RWPE1 (cell line): ENCODE measurements at places on chromosomes 7 and 10.
A peak's percentile ranks its signal among the peaks of the same experiment; 100 is the strongest.

DNA sequence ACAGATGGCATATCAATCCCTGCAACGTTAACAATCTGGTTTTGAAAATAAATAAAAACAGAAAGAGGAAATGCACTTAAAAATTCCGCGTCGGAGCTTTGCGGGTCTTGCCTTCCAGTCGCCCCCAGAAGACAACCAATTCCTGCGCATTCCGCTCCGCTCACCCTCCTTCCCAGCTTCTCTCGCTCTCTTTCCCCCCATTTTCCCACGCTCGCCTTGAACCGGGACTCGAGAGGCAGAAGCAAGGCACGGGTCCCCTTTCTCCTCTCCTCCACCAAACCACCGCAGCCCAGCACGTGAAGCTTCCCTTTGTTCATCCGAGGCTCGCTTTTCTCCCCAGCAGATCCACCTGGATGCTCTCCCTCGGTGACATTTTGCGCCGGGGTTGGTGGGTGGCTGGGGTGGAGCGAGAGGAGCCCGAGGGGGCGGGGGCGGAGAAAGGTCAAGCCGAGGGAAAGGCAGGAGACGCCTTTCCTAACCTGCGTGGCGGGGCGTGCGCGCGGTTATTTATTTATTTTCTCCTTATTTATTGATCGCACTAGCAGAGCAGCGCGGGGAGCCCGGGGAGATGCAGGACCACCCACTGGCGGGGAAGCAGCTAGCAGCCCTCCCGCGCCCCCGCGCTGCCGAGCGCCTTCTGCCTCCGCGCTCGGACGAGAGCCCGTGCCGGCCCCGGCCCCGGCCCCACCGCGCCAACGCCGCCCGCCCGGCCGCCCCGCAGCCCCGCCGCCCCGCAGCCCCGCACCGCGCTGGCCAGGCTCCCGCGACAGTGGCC is at the start of gene KCND2:
KCND2 (plus strand) TSS at position 475 of the 775 bp plus-strand sequence.
- DNase-seq = peak; percentile 2

GRCh38 chr10:120085096-120085796 is 192.7 kb downstream of the SEC23IP start:
- DNase-seq = no peak

GRCh38 chr7:1973321-1974251 is 259.2 kb downstream of the MAD1L1 start:
- DNase-seq = no peak

GRCh38 chr10:14681305-14681704 is 93.4 kb downstream of the FAM107B start:
- DNase-seq = no peak

DNA sequence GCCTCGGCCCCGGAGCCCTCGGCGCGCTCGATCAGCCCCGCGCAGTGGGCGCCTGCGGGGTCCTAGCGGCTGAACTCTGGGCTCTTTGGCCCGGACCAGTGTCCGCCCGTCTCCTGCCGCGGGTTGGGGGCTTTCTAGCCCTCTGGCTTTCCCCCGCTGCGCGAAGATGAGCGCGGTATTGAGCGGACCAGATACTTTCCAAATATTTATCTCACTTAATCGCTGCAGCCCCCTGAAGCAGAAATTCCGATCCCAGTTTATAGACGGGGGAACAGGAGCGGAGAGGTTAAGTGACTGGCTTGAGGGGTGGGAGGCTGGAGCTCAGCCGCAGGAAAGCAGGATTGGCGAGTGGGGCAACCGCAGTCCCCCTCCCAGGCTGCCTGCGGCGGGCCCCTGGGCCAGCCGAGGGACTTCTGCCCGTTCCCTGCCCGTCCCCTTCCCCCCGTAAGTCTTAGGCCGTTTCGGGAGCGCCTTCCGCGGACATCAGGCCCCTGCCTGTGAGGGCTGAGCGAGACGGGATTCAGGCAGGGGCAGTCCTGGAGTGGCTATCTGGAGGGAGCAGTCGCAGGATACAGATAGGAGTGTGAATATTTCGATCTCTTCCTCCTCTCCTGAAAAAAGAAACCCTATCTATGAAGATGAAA is 565 bp downstream of the STRIP2 start:
- DNase-seq = no peak
